ENCODE measurements at places on chromosomes 5 and 9. TPM values are rescaled to one million over a fixed set of nuclear protein-coding genes. Genes with fewer than 3 reads are reported as not detected.

GRCh38 chr5:74660140-74660539 lies 19.6 kb upstream of the ENC1 start:
- no peak overlapping the region for H3K27ac ChIP-seq
- no peak overlapping the region for H3K4me3 ChIP-seq
- peaks cover 8% of the 10 kb centered on the region for H3K4me1 ChIP-seq
- no peaks in the 10 kb centered on the region for H3K36me3 ChIP-seq
- DNase-seq: no peak

DNA sequence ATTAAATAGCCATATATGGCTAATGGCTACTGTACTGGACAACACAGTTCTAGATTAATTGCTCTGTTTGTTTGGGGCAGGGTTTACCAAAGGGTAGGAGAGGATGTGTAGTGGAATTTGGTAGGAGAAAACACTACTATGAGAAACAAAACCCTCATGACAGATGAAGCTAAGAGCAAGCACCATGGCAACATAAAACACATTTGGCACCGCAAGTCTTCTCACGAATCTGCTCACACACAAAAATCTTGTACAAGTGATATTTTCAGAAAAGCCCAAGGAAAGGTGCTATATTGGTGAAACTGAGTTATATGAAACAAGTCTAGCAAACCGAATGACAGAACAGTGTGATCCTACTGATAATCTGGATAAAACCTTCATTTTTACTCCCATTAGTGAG lies 38.5 kb downstream of the CSF2 start:
- no peaks in the 10 kb centered on the region for H3K27me3 ChIP-seq
- no peak for DNase-seq
- no peak overlapping the region for H3K4me3 ChIP-seq

DNA sequence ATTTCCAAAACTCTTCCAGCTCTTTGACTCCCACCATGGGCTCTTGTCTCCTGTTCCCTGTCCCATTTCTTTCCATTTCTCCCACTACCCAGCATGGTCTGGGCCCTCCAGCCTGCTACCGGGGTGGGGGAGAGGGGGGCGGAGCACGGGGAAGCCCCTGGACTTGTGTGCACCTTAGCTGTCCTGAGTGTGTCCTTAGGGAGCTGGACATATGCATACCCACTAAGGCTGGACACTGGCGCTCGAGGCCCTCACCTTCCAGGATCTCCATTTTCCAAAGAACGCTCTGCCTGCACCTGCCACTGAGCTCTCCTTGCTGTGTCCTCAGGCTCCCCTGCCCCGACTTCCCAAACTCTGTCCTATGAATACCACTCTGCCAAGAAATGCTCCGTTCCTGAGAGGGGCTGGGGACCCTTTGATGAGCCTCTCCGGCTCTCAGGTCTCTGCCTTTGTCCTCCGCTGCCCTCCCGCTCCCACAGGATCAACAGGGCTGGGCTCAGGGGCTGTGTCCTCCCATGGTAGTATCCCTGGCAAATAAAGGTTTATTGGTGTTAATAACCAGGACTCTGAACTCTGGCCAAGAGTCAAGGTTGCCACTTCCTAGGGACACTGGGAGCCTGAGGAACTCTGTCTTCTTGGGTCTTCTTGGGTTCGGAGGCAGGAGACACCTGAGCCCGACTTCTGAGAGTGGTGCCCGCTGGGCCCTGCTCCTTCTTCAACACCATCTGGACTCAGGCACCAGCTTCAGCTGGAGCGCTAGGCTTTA lies 831 bp upstream of the SHROOM1 start:
- no peaks in the 10 kb centered on the region for H3K4me1 ChIP-seq
- DNase-seq: no peak
- H3K27me3 ChIP-seq: peaks cover 79% of the 10 kb centered on the region
- H3K36me3 ChIP-seq: no peaks in the 10 kb centered on the region

The PCDHGB5 gene
- total RNA-seq: 2.0 TPM

Measured in neural progenitor cell (in vitro differentiated cells).